ENCODE measurements at places on chromosomes 4 and X.

- DNase-seq, result no peak
These were observed 454.7 kb downstream of the PPP4R3C start for GRCh38 chrX:27008486-27008885.

- DNase-seq, result no peak
These were observed 489.3 kb upstream of the DIPK2B start for GRCh38 chrX:45689971-45690370.

- DNase-seq, result no peak
These were observed 43.3 kb upstream of the PDGFC start for GRCh38 chr4:157014621-157015591.

DNA sequence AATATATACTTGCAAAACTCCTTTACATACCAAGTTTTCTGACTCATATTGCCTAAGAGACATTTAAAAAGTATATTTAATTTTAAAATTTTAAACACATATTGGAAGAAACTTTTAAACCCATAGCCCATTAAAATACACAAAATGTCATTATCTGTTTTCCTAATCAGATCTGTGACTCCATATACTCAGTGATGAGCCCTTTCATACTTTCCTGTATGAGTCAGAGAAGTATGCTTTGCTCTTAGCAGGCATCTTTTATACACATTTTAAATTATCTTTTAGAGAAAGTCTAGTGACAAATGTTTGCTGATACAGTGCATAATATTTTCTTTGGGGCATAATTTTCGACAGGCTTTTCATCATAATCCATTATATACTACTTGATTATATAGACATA is 26.4 kb downstream of the SPIN3 start:
- DNase-seq, result no peak

GRCh38 chrX:33211356-33212260 is at the start of gene DMD:
Gene DMD, minus strand, starts transcription at chrX:33211549. Its CDS starts 237 bp downstream, at chrX:33211312.
- no peak for DNase-seq

DNA sequence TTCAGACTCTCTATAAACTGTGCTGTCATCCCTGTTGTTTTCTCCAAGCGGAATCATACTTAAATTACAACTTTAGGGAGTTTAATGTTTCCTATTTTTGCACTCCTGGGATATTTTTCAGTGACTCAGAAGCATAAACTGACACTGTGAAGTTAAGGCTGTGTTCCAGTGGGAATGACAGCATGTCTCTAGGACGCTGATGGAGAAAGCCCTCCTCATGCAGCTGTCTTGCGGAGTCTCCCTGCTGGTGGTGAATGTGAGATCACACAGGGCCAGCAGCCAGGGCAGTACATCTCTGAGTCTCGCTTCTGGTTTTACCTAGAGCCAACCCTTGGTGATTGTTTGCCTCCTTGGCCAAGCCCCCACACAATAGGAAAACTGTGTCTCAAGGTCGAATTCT is 53.3 kb downstream of the NFKB1 start:
- no peak for DNase-seq

DNA sequence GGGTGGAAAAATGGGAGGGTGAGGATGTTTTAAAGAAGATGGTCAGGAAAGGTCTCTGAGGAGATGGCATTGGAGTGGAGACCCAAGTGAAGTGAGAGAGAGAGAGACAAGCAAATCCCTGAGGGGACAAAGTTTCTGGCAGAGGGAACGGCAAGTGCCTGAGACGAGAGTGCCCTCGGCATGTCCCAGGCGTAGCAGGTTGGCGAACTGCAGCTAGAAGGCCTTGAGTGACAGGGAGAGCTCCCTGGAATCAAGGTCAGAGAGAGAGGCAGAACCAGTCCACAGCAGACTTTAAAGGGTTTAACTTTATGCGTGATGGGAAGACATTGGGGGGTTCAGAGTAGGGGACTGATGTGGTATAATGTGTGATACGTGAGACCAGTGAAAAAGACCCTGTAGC is 150.2 kb upstream of the HAND2 start:
- no peak for DNase-seq

DNA sequence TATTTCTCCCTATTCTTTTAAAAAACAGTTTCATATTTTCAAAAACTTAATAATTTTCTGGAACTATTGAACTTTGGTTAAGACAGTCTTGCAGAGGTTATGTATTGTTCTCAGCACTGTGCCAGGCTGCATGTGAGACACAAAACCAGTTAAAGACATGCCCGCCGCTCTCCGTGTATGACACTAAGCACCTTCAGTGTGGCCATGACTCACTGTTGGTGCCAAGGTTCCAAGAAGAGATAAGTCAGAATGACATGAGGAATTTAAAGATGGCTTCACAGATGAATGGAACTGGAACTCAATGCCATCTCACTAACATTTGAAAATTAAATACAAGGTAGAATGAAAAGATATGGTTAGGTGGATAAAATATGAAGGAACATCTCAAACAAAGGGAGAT is 525.5 kb upstream of the ZFP42 start:
- DNase-seq, result no peak

DNA sequence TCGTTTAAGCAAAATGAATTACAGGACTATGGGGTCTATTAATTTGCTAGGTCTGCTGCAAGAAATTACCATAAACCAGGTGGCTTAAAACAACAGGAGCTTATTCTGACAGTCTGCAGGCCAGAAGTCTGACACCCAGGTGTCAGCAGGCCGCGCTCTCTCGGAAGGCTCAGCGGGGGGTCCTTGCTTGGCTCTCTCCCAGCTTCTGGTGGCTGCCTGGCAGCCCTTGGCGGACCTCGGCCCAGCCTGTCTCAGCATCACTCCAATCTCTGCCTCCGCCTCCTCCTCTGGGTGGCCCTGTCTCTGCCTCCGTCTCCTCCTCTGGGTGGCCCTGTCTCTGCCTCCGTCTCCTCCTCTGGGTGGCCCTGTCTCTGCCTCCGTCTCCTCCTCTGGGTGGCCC is 580.5 kb upstream of the FAT1 start:
- no peak for DNase-seq

- no peak for DNase-seq
These were observed 563.5 kb downstream of the PCDH7 start for GRCh38 chr4:31283679-31284078.

DNA sequence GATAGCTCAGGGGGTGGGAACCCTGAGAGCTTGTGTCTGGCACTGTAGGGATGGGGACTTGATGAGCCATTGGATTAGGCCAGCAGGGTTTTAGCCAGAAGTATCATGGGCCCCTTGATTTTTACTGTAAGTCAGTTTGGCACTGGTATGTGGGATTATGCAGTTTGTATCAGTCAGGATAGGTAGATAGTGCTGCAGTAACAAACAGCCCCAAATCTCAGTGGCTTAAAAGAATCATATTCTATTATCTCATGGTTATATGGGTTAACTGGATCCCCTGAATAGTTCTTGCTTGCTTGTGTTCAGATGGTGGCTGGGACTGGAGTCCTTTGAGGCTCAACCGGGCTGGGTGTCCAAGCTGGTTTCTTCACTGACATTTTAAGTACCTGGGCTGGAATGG is 56.5 kb downstream of the SORCS2 start:
- no peak for DNase-seq

DNA sequence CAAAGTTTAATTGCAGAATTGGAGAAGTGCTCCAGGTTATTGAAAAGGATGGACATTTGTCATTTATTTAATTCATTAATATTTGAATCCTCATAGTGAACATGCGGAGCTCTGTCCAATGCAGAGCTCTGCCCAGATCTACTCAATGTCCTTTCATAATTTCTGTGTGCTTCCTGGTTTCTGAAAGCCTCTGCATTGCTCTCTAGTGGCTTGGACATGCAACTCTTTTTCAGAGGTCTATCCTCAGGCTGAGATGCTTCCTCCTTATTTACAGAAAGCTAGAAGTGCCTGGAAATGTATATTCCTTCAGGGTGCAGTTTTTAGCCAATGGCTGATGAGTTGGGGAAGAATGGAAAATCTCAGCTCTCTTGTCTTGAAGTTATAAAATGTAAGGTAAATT is 786.1 kb upstream of the AADAT start:
- DNase-seq, result no peak

DNA sequence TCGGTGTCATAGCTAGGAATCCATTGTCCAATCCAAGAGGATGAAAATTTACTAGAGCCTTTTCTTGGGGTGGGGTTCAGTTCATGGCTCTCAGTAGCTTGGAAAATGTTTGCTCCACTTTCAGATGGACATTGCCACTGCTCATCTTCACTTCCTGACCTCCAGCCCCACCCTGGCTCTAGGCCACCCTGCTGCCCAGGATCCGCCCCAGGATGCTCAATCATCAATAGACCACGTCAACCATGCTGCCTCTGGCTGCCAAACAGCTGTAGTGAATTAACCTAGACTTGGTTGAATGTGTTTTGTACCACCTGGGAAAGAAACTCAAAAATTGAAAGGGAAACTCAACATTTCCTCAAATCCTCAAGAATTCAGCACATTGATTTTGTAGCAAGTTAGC is 37.2 kb upstream of the HSD17B10 start:
- DNase-seq, result no peak
